ENCODE measurements at places on chromosomes 2 and 18.

DNA sequence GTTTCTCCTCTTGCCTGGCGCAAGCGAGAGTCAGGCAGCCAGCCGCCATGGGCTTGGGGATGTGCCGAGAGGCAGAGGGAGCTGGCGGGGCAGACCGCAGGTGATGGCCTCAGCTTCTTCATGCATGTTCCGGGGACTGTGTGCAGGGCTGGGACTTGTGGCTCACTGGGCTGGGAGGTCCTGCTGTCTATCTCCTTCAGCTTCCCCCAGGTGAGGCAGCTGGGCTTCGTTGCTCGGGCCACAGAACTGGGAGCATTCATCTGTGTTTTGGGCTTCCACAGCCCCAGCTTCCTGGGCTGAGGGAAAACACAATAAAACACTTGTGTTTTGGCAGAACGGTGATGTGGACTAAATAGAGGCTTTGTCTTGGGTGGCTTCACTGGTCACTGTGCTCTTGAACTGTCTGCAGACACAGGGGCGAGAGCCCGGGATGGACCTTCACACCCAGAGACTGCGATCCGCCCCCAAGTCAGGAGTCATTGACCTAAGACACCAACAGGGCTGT, 93.5 kb downstream of the DYSF start:
- DNase-seq: no peak

- no peak for DNase-seq
These were observed 9.5 kb downstream of the CAPN14 start for GRCh38 chr2:31207790-31208189.

GRCh38 chr2:190782264-190782663, 98.4 kb upstream of the GLS start:
- no peak for DNase-seq

- no peak for DNase-seq
These were observed 453.8 kb upstream of the MC4R start for GRCh38 chr18:60826346-60826745.

All from CD4-positive, alpha-beta T cell treated with Interleukin-17A for 4 hours (primary cell).